SIG-M5 (cell line): ENCODE measurements at places on chromosomes 2 and 18.

DNA sequence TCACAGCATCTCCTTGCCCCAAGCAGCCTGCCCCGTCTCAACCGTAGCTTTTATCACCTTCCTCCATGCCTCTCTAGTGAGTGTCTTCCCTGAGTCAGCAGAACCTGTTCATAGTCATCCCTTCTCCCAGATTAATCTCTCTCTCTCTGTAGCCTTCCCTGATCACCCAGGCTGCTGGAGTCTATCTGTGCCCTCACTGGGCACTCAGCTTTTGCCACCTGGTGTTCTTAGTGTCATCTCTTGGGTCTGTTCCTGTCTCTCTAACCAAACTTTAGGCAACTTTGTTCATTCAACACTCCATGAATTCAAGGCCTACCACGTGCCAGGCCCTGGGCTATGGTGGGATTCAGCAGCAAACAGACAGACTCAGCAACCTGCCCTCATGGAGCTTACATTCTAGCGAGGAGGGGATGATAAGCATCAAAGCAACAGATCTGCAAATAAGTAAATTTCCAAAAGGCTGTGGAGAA, 159.1 kb downstream of the SMAD7 start:
- no peak for DNase-seq

DNA sequence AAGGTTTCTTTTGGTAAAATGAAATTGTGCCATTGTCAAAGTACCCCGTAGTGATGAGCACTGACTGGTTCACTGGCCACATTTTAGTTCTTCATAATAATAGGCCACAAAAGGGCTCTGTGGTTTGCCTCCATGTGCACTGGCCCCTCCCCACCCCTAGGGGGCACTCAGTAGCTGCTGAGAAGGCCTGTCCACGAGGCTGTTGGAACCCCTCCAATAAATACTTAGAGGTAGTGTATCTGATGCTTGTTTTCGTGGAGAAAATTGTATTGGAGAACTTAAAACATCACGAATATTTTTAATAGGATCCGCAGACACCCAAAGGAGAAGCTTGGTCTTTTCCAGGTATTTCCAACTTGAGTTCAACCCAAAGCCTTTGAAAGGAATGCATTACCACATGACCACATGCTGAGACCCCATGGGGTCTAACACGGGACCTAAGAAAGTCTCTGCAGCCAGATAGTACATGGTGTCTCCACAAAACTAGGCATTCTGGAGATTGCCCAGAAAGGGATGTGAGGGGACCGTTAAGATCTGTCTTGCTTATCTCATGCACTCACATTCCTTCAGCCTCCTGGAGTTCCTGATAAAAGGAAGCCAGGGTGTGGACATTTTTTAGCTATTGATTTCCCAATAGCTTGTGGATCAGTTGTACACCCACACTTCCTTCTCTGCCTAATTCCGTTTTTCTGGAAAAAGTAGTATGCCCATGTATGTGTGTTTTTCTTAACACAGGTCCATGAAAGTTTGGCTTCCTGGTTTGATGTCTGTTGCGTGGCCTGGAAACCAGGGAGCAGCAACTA, 28.5 kb upstream of the NOSTRIN start:
- no peak for DNase-seq

DNA sequence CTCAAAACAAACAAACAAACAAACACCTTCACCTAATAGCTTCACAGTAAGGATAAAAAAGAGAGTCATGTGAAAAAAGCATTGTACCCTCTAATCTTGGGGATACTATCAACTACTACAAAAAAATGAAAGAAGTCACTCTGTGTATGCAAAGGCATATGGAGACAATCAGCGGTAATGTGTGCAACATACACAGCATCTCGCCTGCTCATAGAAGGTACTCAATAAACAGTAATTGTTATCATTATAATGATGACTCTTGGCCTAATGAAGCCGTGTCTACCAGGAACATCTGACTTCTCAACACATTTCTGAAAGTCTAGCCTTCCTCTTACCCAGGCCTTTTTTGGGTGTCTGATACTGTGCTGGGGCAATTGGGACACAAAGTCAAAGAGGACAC, 55.3 kb downstream of the MYCN start:
- no peak for DNase-seq

DNA sequence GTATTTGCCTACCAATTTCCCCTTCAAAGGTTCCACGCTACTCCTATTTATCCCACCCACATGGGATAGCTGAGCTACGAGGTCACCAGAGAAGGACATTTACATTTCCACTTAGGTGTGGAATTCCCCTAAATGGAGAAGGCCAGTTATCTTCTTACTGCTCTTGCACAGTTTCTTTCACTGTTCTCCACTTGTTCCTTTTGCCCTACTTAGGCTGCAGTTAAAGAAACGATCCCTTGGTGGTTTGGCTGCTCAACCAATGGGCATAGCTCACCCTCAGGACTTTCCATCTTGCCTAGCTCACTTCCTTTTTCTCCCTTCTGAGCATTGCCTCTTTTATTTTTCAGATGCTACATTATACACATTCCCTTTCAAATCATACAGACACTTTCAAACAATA, 11.2 kb upstream of the NABP1 start:
- no peak for DNase-seq

DNA sequence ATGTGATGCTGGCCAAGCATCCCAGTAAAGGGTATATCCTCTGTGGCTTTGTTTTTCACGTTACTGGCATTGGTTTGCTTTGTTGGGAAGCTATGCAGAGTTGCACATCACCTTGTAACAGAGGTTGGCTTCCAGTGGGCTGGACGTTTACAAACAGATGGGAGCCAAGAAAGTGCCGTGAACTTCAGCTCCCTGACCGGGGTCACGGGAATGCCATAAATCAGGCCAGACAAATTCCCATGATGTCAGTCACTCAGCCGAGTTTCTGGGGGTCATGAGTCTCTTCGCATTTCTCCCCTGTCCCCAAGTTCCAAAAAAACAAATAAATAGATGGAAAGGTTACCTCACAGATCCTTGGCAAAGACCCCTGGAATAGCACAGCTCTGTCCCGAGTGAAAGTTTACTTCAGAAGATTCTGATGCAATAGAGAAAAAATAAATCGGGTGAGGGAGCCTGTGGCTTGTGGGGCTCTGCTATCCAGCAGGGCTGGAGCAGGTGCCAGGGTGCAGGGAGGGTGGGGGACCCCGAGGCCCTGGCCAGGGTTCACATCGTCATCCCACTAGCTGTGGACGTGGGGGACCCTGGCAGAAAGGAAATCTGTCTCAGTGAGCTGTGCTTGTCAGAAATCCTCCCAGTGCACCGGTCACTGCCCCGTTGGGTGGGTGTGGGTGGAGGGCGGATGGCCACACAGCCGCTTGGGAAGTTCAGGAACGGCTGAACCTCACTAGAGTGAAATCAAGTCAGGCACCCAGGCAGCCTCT, 27.8 kb downstream of the TWIST2 start:
- no peak for DNase-seq

DNA sequence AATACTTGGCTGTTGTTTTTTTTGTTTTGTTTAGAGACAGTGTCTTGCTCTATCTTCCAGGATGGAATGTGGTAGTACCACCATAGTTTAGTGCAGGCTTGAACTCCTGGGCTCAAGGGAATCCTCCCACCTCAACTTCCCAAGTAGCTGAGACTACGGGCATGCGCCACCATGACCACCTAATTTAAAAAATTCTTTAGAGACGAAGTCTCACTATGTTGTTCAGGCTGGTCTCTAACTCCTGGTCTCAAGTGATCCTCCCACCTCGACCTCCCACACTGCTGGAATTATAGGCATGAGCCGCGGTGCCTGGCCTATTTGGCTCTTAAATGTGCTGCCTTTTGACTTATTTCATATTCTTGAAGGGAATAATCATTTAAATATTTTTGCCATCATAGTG, 60.1 kb downstream of the PTPN4 start:
- no peak for DNase-seq

- no peak for DNase-seq
Measured at GRCh38 chr2:162245781-162246180, 2.5 kb upstream of the FAP start.

GRCh38 chr2:71826299-71826698, 321.4 kb downstream of the CYP26B1 start:
- no peak for DNase-seq

GRCh38 chr2:151380580-151381235, 23.3 kb downstream of the TNFAIP6 start:
- DNase-seq, result no peak

DNA sequence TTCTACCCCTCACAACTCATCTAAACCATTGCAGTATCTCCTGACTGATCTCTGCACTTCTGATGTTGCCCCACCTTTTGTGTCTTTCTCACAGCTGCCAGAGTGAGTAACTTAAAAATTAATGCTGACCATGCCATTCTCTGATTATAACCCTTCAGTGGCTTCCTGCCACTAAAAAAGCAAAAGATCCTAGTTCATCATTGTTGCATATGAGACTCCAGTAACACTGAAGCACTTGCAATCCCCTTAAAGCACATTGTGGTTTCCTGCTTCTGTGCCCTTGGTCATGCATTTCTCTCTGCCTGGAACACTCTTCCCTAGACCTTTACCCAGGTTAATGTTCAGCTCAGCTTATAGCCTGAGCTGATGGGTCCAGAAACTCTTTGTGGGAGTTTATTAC, 95.1 kb upstream of the WDSUB1 start:
- DNase-seq, result no peak

DNA sequence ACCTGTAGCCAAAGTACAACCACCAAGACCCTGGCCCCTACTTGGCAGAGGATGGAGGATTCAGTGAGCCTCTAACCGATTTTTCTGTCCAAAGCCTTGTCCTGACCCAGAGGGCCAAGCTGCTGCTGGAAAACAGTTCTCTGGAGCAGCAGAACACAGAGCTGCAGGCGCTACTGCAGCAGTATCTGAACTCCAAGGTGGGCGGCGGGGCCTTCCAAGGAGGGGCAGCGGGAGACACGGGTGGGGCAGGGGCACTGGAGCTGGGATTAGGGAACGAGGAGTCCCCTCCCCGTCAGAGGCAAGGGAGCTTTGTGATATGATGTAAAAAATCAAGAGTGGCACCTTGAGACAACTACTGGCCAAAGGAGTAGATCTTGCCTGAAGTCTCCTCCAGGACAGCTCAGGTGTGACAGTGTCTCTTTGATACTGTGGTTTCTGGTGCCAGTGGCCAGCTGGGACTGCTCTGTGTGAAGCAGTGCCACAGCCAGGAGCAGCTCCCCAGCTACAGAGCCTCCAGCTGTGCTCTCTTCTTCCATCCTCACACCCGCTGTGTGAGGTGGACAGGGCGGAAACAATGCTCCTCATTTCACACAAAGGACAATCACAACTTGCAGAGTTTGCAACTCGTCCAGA, 22.8 kb downstream of the OTOF start:
- no peak for DNase-seq

- DNase-seq, result no peak
Measured at GRCh38 chr2:182767578-182767977, 51.5 kb downstream of the DNAJC10 start.

GRCh38 chr2:45777996-45778719, 126.7 kb downstream of the PRKCE start:
- no peak for DNase-seq

- no peak for DNase-seq
Measured at GRCh38 chr2:74414881-74415761, 6.3 kb downstream of the C2orf81 start.

DNA sequence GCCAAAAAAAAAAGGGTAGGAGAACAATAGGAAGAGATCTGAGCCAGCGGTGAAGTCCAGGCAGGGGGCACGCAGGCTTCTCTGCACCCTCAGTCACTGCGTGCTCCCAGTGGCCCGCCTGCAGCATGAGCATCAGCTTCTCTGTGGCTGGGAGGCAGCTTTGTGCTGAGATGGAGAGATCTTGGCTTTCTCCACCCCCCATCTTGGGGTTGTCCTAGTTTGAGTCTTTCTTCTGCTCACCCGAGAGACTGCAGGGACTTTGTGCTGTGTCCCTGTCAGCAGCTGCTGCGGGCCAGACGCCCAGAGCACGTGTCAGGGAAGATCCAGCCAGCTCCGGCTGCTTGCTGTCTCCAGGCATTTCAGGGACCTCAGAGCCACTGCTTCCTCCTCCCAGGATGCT, 20.3 kb downstream of the TRAPPC12 start:
- no peak for DNase-seq

- DNase-seq, result no peak
Measured at GRCh38 chr2:80086831-80087230, 217.7 kb downstream of the LRRTM1 start.

DNA sequence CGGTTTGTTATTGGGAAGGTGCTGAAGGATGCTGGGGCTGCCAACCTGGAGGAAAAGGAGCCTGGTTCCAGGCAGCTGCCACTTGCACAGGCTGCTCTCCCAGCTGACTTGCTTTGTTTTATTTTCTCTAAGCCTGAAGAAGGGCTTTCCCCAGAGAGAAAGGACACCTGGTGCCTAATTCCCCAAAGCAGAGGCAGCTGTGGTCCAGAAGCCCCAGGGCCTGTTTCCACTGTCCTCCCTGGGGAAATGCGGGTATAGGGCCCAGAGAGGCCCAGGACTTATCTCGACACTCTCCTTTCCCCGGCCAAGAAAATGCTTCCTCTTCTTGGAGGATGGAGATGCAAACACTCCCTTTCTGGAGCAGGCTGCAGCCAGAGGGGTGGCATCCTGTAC, 30.1 kb downstream of the INO80C start:
- DNase-seq, result no peak

DNA sequence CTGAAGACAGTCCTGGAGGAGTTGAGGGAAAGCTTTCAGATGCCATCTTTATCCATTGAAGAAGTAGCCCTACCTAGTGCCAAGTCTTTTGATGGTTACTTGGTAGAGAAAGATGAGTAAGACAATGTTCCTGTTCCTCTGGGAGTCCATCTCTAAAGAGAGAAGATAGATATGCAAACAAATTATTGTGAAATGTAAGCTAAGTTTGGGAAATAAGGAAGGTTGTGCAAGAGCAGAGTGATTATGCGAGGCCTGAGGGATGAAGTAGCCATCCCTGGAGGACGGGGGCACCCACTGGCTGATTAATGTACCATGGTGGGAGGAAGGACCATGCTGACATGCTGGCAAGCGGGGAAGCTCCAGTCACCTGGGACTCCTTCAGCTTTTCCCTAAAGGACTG, 994 bp upstream of the DTNA start:
- no peak for DNase-seq

- no peak for DNase-seq
Measured at GRCh38 chr2:90077948-90078347, 1386.5 kb downstream of the RPIA start.

DNA sequence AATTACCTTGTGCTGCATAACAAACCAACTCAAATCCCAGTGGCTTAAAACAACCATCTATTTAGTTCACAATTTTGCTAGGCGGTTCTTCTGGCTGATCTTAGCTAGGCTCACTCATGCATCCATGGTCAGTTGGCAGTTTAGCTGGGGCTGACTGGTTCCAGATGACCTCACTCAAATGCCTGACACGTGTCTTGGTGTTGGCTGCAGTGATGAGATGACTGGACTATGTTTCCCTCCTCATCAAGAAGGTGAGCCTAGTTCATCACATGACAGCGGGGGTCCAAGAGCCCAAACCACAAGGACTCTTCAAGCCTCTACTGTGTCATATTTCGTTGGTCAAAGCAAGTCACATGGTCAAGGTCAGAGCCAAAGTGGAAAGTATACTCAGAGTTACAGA, 42.7 kb upstream of the ACTR3 start:
- no peak for DNase-seq

- DNase-seq, result no peak
Measured at GRCh38 chr2:220877897-220878296, 694.2 kb downstream of the EPHA4 start.

GRCh38 chr18:48542513-48543181, 3.8 kb downstream of the CTIF start:
- DNase-seq, result no peak

GRCh38 chr2:8125741-8126711, 555.8 kb upstream of the ID2 start:
- no peak for DNase-seq

- no peak for DNase-seq
Measured at GRCh38 chr2:129396980-129397599, 582.4 kb upstream of the RAB6C start.
